ENCODE measurements at places on chromosomes 3 and 15. TPM values are rescaled to one million over a fixed set of nuclear protein-coding genes. Genes with fewer than 3 reads are reported as not detected.
A peak's percentile ranks its signal among the peaks of the same experiment; 100 is the strongest.

GRCh38 chr15:89514596-89515406 is 18.4 kb upstream of the RHCG start:
- no peak for DNase-seq

- peak; percentile 66 for DNase-seq
These were observed 223.4 kb upstream of the IL12A start for GRCh38 chr3:159765030-159765859.

DNA sequence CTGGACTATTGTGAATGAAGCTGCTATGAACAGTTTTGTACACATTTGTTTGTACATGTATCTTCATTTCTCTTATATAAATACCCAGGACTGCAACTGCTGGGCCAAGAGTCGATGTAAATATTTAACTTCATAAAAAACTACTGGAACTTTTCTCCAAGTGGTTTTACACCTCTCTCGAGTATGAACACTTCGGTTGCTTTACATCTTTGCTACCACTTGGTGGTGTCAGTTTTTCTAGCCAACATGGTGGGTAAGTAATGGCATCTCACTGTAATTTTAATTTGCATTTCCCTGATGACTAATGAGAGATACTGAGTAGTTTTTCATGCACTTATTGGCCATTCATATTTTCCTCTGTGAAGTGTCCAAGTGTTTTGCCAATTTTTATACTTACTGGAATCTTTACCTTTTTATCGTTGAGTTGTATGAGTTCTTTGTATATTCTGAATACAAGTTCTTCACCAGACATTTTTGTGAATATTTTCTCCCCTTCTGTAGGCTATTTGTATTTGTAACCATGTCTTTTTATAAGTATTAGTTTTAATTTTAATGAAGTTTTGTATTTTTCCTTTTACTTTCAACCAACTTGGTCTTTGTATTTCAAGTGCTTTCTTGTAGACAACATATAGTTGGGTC is 44.4 kb downstream of the PCOLCE2 start:
- no peak for DNase-seq

DNA sequence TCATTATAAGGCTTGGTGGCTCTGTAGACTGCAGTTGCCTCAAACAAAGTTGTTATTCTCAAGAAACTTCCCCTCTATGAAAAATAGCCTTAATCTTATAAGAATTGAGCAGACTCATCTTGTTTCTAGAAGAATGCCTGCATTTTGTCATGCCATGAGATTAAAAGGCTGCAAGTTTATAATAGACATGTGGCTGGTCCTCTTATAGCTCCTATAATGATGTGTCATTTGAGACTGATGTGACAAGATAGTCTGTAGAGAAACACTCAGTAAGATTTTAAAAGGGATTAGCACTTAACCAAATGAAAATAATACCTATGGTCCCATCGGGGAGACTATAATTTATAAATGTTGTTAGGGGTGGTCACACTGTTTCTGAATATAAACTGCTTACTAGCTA is 312.5 kb downstream of the OXSM start:
- no peak for DNase-seq

RASGRP1 gene
- 10.8 TPM for total RNA-seq
